Stimulated activated CD4-positive, alpha-beta T cell treated with anti-CD3 and anti-CD28 coated beads, Interleukin-1b, Interleukin-23, amount 100 ng/mL, for 1 hour (primary cell): ENCODE measurements at places on chromosomes 3 and 15.

DNA sequence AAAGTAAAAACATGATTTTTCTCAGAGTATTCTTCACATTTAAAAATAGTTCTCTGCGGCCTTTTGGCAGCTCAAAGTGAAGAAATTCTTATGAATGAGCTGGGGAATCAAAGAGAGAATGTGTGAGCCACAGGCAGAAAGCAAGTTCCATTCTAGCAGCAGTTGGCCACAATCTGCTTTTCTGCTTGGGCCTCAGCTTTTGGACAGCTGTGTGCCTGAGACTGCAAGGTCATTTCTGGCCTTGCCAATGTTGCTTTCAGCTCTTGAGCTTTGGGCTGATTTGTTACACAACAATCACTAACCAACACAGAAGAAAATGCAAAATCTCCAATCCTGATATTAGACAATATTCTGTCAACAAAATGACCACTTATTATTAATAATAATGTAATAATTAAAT, 14.4 kb upstream of the TM4SF4 start:
- no peak for DNase-seq

DNA sequence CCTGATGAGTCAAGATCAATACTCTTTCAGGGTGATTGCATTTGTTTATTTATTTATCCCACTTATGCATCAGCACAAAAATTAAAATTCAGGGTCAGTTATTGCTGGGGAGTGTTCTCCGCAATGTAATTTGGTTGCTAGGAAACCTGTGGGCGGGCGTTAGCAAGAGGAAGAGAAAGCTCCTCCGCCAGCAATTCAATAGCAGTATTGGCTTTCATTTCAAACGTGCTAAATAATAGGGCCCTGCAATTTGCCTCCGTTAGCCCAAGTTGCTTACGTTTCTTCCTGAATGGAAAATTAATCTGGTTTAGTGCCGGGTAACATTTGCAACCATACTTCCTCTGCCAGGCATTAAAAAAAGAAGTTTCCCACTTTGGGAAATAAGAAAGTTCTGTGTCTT, 35.5 kb upstream of the PLCL2 start:
- peak; percentile 30 for DNase-seq

DNA sequence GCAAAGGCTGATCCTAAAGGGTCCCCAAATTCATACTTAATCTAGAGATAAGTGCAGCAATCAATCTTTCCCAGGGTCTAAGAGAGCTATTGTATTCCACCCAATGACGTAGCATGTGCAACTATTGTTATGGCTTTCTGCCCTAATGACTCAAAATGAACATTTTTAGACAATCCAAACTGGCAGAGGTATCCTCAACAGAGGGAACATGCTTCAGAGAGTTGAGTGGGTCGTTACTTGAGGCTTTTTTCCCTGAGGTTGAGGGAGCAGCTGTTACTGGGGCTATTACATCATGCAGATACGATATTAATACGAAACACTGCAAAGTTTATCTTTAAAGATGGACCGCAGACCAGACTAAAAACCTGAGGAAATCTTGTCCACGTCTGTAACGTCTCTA, 278.3 kb upstream of the WNT5A start:
- DNase-seq: no peak

- DNase-seq: no peak
Measured at GRCh38 chr3:188385295-188385694, 231.3 kb downstream of the LPP start.

DNA sequence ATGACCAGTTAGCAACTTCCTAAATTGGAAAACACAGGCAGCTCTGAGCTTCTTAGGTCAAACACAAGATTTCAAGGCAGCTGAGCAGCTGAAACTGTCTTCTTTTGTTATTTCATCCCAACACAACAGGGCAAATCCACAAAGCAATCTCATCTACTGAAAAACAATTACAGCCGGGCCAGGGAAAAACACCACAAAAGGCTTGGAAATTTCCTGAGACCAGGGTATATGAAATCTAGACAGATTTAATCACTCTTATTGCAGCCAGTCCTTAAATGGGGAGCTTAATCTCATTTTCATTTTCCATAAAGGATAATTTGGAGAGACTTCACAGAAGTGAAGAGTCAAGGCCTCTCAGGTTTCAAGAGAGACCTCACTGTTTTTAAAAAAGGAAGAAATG, 181.8 kb downstream of the SSR3 start:
- DNase-seq: no peak

- no peak for DNase-seq
Measured at GRCh38 chr3:187677604-187678003, 7.4 kb upstream of the SST start.

DNA sequence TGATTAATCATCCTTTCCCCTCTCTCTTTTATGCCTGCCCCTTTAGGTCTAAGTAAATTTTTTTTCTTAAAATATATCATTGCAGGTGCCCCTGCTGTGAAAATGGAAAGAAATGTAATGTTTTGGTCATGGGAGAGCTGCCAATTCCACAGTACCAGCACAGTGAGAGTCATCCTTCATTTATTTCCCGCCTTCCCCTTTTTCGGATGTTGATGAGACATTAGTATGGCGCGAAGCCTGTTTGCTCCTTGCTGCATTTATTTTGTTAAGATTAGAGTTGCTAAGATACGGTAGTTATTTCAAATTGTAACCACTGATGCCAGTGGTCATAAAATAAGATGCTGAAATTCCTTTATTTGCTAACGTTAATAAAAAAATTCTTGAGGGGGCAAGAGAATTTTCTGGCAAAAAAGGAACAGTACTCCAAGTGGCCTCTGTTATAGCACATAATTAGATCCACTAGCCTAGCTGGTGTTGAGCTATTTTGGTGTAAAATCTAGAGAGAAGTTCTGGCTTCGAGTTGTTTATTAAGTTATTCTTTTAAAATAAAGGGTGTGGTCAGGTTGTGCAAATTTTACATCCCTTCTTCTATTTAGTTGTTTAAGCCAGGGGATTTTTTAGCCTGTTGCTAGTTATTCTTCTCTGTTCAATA, 62.8 kb downstream of the MDFIC2 start:
- no peak for DNase-seq

GRCh38 chr15:31403606-31404005, 77.0 kb downstream of the KLF13 start:
- DNase-seq: no peak

- no peak for DNase-seq
Measured at GRCh38 chr3:152445212-152445611, 176.5 kb downstream of the MBNL1 start.

DNA sequence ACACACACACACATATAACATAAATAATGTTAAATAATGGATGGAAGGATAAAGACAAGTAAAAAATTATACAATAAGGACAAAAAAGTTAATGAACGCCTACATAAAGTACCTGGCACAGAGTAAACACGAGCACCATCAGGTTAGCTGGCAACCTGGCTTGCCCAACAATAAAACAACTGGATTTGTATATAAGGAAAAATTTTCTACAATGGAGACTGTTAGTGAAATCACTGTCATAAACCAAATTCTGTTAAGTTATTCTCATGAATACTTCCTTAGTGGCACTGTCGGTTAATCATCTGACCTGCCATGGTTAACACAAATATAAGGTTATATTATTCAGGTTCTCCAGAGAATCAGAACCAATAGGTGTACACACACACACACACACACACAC, 54.8 kb downstream of the DPH6 start:
- no peak for DNase-seq

DNA sequence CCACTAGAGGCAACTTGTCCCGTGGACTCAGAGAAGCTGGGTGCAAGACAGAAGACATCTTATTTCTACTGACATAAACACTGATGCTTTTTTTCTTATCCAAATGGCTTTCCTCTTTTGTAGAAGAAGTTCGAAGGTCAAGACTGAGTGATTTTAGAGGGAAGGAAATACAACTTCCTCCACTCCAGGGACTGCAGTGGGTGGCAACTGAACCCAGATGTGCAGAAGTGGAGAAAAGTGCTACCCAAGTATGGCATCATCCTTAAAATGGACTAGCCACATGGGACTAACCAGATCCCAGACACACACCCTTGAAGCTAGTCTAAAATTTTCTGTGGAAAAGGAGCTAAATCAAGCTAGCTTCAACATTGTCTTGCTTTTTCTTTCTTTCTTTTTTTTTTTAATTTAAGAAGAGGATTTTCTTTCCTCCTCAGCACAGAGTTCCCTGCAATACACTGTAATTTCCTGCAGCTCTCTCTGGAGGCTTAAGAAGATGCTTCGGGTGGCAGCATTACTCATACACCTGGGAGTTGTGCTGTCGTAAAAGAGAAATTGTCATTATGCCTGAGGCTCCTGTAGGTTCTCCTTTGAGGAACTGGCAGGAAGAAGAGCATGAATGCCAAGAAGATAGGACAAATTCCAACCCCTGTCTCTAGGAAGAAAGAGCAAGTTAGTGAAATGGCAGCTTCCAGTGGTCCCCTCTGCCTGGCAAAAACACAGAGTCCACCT, 3.8 kb upstream of the FRMD4B start:
- no peak for DNase-seq

GRCh38 chr3:101141135-101141534, 147.9 kb upstream of the ABI3BP start:
- DNase-seq: no peak

- DNase-seq: no peak
Measured at GRCh38 chr3:196055683-196056270, 26.1 kb downstream of the TFRC start.

DNA sequence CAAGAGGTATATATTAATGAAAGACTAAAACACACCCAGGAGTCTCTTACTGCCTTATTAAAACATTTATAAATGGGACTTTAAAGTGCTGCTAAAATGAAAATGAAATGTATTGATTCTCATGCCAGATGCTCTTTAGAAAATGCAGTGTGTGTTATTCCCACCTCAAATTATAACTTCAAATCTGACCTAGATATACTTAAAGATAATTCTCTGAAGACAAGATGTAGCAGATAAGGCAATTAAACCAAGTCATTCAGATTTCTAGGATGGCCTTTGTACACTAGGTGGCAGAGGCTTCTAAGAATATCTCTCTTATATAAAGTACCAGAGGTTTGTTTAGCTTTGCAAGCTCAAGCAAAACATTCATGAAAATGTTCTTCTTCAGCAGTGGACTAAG, 26.9 kb upstream of the GOLGA8B start:
- no peak for DNase-seq

DNA sequence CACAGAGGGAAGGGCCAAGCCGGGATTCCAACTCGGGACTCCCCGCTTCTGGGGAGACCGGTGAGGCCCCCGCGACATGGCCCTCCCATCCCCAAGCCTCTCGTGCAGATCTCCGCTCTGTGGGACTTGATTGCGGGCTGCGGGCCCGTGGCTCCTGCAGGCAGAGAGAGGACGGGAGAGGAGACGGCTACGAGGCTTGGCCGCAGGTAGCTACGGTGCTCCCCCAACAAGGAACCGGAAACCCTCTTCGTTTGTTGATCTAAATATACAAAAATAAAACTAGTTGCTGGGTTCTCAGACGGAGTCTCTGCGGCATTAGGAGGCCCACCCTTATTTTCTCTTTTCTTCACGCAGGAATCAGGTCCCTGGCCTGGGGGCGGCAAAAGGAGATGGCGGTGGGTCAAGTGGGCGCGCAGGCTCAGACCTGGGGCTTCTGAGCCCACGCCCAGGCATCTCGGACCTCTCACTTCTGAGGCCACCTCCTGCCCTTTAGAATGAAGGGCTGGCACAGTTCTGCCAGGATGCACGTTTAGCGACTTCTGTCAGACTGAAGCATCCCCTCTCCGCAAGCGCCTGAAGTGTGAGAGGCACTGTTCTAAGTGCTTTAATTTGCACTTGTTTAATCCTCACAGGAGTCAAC, 10.9 kb downstream of the GNB5 start:
- no peak for DNase-seq

- no peak for DNase-seq
Measured at GRCh38 chr3:71217640-71218222, 365.8 kb downstream of the FOXP1 start.

- no peak for DNase-seq
Measured at GRCh38 chr3:193783166-193783896, 190.3 kb downstream of the OPA1 start.

DNA sequence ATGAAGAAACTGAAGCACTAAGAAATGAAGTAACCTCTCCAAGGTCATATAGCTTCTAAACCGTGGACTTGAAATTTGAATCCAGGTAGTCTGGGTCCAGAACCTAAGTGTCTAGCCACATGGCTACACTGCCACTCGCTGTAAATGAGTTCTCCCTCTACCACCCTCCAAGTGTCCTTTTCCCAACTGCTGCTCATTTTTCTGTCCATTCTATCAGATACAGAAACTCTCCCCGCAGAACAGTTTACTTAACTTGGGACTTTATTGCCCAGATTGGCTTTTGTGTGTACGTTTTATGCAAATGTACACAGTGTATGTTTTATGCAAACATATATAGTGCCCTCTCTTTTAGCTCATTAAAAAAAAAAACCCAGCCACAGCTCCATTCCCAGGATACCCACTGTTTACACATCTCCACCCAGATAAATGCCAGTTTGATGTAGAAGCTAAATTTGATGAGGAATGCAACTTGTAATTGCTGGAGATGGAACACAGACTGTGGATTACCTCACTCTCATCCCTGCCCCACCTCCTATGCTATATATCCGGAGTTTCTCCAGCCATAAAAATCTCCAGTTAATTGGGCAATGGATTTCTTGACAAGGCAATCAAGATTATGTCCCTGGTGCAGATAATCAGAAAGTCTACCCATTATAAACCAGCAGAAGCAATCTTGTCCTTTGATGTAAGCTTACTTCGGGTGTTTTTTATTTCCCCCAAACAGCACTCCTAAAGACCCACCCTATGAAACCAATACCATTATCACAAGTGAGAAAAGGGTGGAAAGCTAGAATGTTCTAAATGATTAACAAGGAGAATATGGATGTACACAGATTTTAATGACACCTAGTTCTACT, 42.0 kb downstream of the THBS1 start:
- no peak for DNase-seq

DNA sequence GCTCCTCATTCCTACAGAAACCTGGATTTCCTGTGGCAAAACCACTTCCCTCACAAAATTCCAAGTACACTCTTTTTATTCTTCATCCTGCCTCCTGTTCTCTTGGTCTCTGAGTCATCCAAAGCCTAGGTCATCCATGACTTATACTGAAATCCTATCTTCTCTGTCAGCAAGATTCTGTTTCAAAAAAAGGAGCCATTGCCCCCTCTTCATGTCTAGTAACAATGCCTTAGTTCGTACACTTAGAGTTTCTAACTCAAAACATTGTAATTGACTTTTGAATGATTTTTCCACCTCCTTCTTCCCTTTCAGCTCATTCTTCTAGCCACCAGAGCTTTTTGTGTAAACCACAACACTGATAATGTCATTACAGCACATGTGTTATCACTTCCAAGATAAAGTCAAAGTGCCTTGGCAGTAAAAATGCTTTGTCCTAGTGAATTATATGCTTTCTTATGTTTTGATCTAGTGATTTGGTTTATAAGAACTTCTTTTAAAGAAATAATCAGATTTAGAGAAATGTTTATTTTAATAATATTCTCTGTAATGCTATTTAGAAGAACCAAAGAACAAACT, 256.5 kb upstream of the NECTIN3 start:
- no peak for DNase-seq

- no peak for DNase-seq
Measured at GRCh38 chr3:9074079-9074478, 110.8 kb upstream of the RAD18 start.

DNA sequence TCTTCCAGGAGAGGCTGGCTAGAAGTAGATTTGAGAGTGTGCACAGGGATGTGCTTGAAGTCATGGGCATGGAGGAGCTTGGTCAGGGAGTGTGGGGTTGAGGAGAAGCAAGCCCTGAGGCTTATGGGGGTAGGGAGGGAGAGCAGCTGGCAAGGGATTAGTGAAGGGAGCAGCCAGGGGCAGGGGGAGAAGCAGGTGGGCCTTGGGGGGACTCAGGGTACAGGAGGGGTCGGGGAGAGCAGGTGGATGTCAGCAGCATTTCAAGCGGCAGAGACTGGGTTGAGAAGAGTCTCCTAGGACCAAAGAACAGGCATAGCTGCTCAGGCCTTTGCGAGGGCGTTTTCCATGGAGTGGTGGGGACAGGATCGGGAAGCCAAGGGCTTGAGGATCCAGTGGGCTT, 3.4 kb upstream of the LMAN1L start:
- no peak for DNase-seq
